ENCODE measurements at places on chromosomes 3 and 15. TPM values are rescaled to one million over a fixed set of nuclear protein-coding genes. Genes with fewer than 3 reads are reported as not detected.
A peak's percentile ranks its signal among the peaks of the same experiment; 100 is the strongest.

BLOC1S6 gene
- 48.5 TPM for total RNA-seq

IGDCC3 gene
- not detected for total RNA-seq

DUT gene
- total RNA-seq: 518 TPM

GFM1 gene
- 57.3 TPM for total RNA-seq

RAB6B gene
- 2.7 TPM for total RNA-seq

SHC4 gene
- total RNA-seq: 1.9 TPM

DNA sequence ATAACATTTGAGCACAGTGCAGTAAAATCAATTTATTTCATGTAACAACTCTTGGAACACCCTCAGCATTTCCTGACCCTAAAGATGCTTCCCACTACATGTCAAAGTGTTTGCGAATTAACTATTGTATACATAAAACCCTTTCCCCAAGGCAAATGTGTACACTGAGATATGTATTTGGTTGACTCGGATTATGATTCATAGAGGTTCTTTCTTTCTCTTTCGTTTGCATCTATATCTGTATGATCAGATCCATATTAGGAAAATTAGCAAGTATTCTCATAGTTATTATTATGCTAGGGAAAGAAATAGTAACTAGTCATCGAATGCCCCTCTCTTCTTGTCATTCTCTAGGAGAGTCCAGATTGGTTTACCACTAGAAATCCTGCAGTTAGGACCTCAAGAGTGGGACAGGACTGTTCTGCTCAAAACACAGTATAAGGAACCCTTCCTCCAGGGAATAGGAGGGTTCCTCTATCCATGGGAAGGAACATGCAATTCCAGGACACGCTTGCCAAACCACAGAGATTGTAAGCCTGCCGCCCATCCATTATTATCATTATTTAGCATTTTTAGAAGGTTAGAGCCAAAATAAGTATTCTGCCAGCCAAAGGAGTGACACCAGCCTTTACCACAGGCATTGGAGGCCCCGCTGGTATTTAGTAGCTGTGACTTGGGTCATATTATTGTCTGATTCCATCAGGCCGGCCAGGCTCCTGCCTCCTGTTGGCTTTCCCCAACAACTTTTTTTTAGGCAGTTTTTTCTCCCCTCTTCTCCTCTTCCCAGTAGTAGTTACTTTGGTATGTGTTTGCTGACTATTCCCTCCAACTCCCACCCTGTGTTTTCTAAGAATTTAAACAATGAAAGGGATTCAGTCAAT, 100.7 kb downstream of the GALK2 start:
- DNase-seq: no peak
- no peaks in the 10 kb centered on the region for H3K27me3 ChIP-seq
- peaks cover 4% of the 10 kb centered on the region for H3K36me3 ChIP-seq

DNA sequence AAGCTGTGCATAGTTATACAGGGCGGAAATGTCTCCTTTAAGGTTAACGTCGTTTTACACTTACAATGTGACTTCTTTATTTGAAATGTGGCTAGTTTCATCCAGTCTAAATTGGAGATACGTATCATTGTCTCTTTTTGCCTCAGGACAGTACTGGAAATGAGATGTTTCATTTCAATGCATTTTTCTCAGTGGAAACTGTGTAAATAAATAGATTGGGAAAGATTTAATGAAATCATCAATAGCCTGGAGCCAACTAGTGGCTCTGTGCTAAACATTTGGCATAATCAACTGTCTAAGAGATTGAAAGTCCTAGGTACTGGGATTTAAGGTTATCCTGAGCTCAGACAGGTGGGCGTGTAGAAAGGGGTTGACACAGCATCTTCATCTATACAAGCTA, 691.5 kb upstream of the CCDC54 start:
- H3K4me1 ChIP-seq: no peaks in the 10 kb centered on the region
- H3K27ac ChIP-seq: no peak overlapping the region
- peaks cover 3% of the 10 kb centered on the region for H3K27me3 ChIP-seq
- DNase-seq: no peak

GRCh38 chr15:98009971-98010370, 49.5 kb downstream of the ARRDC4 start:
- H3K4me3 ChIP-seq: no peak overlapping the region
- no peaks in the 10 kb centered on the region for H3K4me1 ChIP-seq
- no peaks in the 10 kb centered on the region for H3K27me3 ChIP-seq
- no peak overlapping the region for H3K27ac ChIP-seq
- no peak for DNase-seq

- no peak overlapping the region for H3K4me3 ChIP-seq
- no peaks in the 10 kb centered on the region for H3K4me1 ChIP-seq
- H3K27me3 ChIP-seq: peaks cover 8% of the 10 kb centered on the region
- DNase-seq: no peak
- H3K27ac ChIP-seq: no peak overlapping the region
Measured at GRCh38 chr3:11969986-11970385, 34.2 kb upstream of the SYN2 start.

GRCh38 chr15:35669432-35670045, 123.6 kb upstream of the DPH6 start:
- H3K27me3 ChIP-seq: peaks cover 10% of the 10 kb centered on the region
- no peak for DNase-seq
- H3K27ac ChIP-seq: no peak overlapping the region
- no peaks in the 10 kb centered on the region for H3K36me3 ChIP-seq

DNA sequence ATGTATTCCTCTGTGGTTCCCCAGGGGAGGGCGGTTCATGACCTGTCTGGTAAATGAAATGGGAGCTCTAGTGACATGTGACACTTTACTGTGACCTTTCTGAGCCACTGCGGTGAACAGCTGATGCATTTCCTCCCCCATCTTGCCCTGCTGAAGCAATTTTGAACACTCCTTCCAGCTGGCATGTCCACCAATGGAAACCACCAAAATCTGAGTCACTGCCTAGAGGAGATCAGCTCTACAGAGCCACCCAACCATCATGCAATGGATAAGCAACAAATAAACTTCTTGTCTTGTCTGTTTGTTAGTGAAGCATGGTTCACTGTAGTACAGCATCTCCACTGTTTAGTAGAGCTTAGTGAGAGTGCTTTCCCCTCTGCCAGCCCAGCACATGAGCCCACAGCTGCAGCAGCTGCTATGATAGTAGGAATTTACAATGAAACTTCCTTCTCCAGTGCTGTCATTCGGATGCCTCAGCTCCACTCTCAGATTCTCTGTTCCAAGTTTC, 479.4 kb downstream of the NTRK3 start:
- no peaks in the 10 kb centered on the region for H3K4me1 ChIP-seq
- no peak overlapping the region for H3K4me3 ChIP-seq
- no peaks in the 10 kb centered on the region for H3K36me3 ChIP-seq
- H3K27ac ChIP-seq: no peak overlapping the region
- no peak for DNase-seq
- no peaks in the 10 kb centered on the region for H3K27me3 ChIP-seq

- DNase-seq: peak; percentile 16
- H3K4me1 ChIP-seq: no peaks in the 10 kb centered on the region
- H3K4me3 ChIP-seq: peak overlapping the region; percentile 52
- H3K27ac ChIP-seq: no peak overlapping the region
Measured at GRCh38 chr3:57078635-57079473, 18.4 kb downstream of the SPATA12 start.

DNA sequence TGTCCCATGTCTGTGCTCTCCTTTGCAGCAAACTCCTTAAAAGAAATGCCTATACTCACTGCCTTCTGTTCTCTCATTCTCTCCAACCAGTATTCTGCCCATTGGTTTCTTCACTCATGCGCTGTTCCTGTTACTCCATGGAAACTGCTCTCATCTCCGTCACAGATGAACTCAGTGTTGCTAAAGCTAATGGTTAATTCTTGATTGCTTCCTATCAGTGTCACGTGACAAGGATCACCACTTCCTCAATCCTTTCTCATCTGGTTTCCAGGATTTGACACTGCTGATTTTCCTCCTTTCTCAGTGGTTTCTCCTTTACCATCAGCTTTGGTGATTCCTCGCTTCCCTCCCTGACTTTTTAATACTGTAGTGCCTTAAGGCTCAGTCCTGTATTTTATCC, 2.6 kb downstream of the DPH3 start:
- DNase-seq: no peak
- H3K27me3 ChIP-seq: no peaks in the 10 kb centered on the region
- no peak overlapping the region for H3K27ac ChIP-seq
- H3K4me3 ChIP-seq: no peak overlapping the region
- peaks cover 21% of the 10 kb centered on the region for H3K4me1 ChIP-seq

GRCh38 chr3:48820612-48821324, 26.9 kb downstream of the PRKAR2A start:
- H3K4me1 ChIP-seq: peaks cover 15% of the 10 kb centered on the region
- H3K36me3 ChIP-seq: peaks cover 4% of the 10 kb centered on the region
- no peak overlapping the region for H3K4me3 ChIP-seq
- no peak for DNase-seq
- no peak overlapping the region for H3K27ac ChIP-seq

DNA sequence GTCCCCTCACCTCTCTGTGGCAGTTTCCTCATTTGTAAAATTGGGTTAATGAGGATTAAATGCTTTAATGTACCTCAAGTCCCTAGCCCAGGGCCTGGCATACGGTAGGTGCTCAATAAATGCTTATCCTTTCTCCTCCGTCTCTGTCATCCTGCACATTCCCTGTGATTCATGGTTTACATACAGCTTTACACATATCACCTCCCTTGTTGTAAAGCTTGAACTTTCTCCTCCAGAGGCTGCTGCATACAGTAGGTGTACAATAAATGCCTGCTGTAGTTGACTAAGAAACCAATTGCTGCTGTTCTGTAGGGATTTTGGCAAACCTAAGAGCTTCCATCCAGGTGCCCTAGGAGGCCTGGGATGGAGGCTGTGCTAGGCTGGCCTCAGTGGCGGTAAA, 1.5 kb upstream of the CSPG4 start:
- no peak overlapping the region for H3K27ac ChIP-seq
- DNase-seq: no peak
- no peaks in the 10 kb centered on the region for H3K4me1 ChIP-seq
- H3K27me3 ChIP-seq: peaks cover 13% of the 10 kb centered on the region

GRCh38 chr15:34655326-34655725, 71.9 kb upstream of the GOLGA8B start:
- H3K4me1 ChIP-seq: no peaks in the 10 kb centered on the region
- DNase-seq: no peak
- H3K36me3 ChIP-seq: no peaks in the 10 kb centered on the region

Measured in activated CD4-positive, alpha-beta memory T cell treated with anti-CD3 and anti-CD28 coated beads for 36 hours (primary cell).